HuH-7.5 (cell line): ENCODE measurements at places on chromosomes 2 and 18.

DNA sequence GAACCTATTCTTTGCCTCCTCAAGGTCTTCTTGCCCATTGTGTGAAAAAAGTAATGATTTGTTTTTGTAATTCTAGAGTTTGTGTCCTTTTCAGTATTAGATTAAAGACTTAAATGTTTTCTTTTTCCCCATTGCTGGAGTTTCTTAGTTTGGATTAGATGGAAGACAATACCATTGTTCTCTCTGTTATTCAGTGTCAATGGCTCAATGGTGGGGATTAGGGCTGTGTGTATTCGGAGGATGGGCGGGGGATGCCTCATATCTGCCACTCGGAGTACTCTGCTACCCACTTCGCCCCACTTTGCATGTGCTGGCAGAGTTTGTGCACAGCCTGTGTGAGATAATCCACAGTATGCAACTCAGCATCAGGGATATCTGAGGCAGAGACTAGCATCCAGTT, 90.1 kb downstream of the KLHL29 start:
- DNase-seq, result no peak

- DNase-seq, result no peak
Observed at GRCh38 chr2:10242451-10242850, 60.3 kb upstream of the HPCAL1 start.

GRCh38 chr2:15908371-15908770, 32.0 kb upstream of the MYCN start:
- DNase-seq, result no peak

DNA sequence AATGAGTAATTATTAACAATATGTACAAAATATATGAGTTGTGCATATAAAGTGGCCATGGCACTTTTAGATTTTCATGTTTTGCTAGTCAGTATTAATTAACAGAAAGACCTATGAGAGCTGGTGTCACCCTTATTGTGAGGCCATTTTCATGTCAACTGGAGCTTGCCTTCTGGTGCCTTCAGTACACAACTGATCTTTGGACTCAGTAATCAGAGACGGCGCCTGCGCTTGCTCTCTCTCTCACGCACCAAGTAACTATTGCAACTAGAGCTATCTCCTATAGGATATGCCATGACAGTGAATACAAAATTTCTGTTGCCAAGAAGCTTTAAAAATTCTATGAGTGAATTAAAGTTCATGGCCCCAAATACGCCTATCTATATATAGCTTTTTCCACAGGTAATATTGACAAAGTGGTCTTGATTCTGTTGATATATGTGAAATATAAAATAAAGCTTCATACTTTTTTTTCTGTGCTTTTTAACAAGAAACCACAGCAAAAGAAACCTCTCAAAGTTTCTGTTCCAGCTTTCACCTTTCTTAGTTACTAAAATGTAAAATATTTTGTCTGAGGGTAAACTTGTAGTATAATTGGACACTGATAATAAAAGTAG, 2.9 kb downstream of the SERTAD2 start:
- peak; percentile 47 for DNase-seq

GRCh38 chr18:74290794-74291471, 830 bp downstream of the CYB5A start:
- peak; percentile 26 for DNase-seq

- no peak for DNase-seq
Observed at GRCh38 chr2:133802409-133803039, 234.3 kb upstream of the NCKAP5 start.

DNA sequence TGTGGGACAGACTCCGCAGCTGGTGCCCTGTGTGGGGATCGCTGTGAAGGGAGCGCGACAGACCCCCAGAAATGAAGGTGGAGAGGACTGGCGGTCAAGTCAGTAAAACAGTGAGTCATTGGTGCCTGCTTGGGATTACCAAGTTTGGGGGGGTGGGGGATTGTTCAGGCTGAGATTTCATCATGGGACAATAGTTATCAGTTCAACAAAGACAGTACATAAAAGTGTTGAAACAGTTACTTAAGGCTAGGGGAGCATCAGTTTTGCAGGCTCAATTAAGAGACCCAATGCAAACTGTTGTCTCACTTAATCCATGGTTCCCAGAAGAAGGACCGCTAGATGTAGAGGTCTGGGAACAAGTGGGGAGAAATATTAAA, 42.4 kb upstream of the PDK1 start:
- no peak for DNase-seq

DNA sequence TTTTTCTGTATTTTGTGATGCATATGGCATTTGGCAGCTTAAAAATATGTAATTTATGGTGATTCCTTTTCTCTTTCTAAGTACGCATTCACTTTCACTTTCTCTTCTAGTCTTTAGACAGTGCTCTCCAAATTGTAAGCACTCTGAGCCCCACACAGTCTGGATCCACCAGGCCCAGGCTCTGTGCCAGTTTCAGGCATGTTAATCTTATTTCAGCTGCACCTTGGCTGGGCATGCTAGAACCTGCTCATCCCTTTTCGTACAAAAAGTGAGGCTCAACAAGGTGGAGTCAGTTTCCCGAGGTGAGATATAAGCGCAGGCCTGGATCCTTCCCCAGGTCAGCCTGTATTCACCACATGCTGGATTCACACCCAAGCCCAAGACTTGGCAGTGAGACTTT, 203.9 kb downstream of the MTX2 start:
- no peak for DNase-seq

- DNase-seq, result no peak
Observed at GRCh38 chr18:12428923-12429322, 21.2 kb downstream of the PRELID3A start.

- DNase-seq, result no peak
Observed at GRCh38 chr2:48944956-48945355, 189.4 kb upstream of the LHCGR start.

DNA sequence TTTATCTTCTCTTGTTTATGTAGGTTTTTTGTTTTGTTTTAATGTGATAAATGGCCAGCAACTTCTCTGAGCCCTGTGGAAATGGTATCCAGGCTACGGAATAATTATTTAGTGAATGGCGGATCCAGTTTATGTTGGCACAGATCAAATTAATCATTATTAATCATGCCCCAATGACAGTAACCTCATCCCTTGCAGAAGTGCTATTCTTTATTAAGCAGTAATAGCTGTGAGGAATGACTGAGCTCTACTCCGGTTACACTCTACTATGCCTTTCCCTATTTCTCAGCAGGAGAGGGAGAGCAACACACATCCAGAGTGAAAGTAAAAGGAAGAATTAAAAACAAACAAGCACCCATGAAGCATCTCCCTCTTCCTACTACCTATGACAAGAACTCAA, 84.8 kb downstream of the SETBP1 start:
- DNase-seq, result no peak

GRCh38 chr18:59140302-59140885, 710 bp downstream of the SEC11C start:
- DNase-seq, result peak; percentile 6

DNA sequence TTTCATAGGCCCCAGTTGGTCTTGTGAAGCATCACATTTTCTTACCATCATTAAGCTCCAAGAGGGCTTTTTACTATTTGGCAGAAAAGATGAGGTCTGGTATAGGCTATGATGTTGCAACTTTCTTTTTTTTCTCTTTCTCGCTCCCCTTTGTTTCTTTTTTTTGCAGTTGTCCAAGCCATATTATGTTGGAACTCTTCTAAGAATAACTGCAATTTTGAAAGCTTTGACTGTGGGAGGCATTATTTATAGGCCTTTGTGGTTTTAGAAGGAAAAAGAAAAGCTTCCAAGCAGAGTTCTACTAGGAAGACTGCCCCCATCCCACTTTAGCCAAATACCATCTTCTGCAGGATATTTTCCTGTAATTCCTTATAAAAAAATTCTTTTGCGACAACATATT, 571.6 kb downstream of the ARHGAP15 start:
- DNase-seq, result no peak

DNA sequence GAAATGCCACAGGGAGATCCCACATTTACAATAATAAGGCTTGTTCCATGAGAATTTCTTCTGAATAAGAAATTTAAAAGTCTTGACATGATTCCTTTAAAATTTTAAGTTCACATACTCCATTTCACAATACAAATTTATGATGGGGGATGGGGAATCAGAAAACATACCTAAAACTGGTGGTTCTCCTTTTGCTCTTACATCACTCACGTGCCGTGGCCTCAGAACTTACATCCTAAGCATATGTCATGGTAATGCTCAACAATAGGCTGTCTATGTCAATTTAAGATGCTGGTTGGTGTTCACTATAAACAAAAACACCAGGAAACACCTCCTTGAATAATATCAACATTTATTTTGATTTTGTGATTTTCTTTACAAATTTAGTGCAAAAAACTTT, 12.8 kb downstream of the UPP2 start:
- no peak for DNase-seq

- DNase-seq, result no peak
Observed at GRCh38 chr2:198325359-198325758, 521.0 kb downstream of the PLCL1 start.

- DNase-seq, result no peak
Observed at GRCh38 chr2:10441948-10442347, 6.2 kb downstream of the ODC1 start.

DNA sequence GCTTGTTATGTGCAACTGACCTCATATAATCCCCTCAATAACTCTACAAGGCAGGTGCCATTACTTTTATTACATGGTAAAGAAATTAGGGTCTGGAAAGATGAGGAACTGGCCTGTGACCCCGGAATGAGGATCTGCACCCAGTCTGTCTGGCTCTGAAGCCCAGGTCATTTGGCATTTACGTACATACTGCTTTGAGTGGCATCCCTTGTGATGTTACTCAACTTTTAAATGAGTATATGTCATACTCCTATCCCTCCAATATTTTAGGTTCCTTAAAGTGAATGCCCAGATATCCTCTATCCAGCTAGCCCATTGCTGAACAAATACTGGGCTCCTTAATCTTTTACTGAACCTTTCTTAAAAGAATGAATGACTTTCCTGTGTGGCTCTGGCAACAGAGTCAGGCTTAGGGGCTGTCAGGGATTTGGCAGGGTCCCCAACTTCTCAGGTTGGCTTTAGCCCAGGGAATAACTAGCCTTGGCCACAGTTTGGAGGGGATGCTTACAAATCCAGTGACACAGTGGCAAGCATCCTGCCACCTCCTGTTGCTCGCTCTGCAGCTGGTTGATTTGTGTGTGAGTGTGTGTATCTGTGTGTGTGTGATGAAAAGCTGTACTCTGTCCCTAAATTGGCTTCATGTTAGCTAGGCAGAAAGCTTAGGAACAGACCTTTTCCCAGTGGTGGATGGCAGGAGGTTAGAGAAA, 3.4 kb upstream of the CXCR4 start:
- no peak for DNase-seq

- peak; percentile 57 for DNase-seq
Observed at GRCh38 chr2:127527001-127527804, 914 bp upstream of the IWS1 start.

DNA sequence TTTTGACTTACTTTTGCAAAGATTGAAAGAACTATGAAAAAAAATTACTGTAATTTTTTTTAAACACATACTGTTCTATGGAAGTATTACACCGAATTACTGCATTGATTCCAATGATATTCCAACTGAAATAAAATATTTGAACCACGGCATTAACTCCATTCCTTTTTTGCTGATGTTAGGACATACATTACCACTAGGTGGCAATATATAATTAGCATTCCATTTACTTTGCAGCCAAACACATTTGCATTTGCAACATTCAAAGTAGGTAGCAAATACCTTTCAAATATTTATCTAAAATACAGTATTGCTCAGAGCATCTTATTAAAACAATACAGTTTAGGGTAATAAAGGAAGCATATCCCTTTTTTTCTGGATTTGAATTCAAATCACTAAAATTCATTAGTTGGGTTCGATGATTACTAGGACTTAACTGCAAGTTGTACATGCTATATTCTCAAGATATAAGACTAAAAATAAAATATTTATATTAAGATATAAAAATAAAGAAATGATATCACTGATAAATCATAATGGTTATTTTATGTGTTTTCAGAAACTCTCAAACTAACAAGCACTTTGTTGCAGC, 31.3 kb downstream of the LANCL1 start:
- peak; percentile 7 for DNase-seq

DNA sequence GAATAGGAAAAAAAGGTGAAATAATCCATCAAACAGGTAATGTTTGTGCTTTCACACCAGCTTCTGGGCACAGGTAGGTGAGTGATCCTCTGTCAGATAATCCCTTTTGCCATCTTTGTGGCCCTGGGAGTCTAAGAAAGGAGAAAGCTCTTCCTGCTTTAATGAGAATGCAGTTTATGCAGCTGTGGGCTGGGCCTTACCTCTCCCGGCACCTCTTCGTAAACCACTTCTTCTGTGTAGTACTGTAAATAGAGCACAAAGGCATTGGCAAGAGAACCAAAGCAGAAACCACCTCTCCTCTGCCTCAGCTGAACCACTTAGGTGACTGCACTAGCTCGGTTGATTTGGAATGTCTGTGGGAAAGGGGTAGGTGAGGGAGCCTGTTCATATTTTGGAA, 4.9 kb downstream of the NEB start:
- no peak for DNase-seq

DNA sequence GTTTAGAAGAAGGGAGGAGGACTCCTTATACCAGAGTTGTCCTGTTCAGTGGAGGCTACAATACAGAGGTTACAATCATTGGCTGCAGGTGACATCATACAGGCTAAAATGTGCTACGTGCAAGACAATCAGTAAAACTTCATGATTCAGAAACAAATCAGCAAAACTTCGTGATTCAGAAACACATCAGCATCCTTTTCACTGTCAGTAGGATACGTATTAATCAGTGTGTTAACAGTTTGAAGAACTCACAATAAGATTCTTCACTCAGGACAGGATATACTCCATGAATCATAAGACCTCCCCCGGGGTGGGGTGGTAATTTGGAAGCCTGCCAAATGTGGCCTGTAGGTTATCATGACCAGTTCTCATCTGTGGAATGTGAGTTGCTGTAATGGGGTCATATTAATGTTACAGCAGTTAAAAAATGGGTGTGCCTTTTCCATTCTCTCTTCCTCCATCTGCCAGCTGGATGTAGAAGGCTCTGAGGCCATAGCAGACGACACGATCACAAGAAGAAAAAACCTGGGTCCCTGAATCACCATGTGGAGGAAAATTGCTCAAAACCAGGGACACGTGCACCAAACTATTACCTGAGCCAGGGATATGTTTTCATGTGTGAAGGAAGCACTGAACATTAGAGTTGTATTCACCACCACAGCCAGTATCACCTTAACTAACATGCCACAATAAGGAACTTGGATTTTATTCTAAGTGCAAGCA, 134.8 kb upstream of the CREB1 start:
- DNase-seq, result no peak

DNA sequence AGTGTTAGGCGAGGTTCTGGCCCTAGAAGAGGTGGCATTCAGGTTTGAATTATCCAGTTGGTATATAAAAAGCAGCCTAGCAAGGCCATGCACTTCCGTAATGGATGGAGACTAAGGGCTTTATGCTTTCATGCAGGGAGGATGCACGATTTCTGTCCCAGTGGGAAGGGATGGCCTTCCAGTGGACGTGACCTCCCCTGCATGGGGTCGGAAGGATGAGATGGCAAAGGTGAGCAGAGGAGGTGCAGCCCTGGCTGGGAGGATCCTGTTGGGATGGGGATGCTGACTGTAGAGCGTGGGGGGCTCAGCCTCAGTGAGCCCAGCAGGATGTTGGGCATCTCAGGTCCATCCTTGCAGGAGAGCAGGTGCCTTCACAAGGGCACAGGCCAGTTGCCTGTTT, 4.8 kb downstream of the ASB18 start:
- no peak for DNase-seq
